Left colon (tissue), 2 donors: ENCODE measurements at places on chromosomes 2 and 18.

DNA sequence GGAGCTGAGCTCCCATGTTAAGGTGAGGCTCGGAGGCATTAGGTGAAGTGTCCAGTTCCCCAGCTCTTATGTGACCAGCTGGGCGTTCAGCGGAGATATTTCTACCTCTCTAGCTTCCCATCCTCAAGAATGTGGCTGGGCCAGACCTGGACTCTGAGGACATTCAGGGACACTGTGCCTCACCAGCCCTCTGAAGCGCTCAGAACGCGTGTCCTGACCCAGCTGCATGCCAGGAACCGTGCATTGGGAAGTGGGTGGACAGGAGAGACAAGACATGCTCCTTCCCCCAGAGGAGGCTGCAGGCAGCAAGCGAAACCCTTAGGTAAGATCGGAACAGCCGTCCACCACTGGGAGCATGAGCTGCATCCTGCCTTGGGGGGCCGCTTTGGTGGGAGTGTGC lies 38.0 kb upstream of the GPAT2 start:
- no peak for DNase-seq

GRCh38 chr2:129909651-129910418 lies 69.6 kb upstream of the RAB6C start:
- no peak for DNase-seq

DNA sequence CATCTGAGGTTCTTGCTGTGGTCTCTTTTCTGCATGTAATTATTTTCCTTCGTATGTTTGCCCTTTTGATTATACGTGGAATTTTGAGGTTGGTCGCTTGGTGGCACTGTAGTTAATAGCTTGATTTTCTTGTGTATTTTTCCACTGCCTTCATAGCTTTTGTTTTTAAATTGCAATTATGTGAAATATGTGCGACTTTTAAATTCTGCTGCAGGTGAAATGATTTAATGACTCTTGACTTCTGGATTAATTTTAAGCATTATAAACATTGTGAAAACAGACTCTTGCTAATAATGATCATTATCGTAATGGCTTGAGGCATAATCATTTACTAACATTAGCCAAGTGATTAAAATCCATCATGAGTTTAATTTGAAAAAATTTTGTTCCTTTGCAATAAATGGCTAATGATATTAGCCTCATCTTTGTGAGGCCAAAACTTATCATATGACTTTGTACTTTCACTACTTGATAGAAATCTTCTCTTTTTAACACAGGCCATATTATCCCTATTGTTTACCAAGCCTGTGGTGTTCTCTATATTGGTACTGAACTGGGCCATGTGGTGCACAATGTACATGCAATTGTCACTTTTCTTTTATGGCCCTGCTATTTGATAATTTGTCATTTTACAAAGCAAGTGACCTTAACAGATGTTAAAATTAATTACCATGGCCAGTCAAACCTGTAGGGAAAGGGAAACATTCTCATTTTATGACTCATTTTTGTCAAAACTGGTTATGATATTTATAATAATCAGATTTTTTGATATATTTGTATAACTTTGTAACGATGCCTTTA lies 62.8 kb upstream of the NEUROD1 start:
- DNase-seq = no peak

DNA sequence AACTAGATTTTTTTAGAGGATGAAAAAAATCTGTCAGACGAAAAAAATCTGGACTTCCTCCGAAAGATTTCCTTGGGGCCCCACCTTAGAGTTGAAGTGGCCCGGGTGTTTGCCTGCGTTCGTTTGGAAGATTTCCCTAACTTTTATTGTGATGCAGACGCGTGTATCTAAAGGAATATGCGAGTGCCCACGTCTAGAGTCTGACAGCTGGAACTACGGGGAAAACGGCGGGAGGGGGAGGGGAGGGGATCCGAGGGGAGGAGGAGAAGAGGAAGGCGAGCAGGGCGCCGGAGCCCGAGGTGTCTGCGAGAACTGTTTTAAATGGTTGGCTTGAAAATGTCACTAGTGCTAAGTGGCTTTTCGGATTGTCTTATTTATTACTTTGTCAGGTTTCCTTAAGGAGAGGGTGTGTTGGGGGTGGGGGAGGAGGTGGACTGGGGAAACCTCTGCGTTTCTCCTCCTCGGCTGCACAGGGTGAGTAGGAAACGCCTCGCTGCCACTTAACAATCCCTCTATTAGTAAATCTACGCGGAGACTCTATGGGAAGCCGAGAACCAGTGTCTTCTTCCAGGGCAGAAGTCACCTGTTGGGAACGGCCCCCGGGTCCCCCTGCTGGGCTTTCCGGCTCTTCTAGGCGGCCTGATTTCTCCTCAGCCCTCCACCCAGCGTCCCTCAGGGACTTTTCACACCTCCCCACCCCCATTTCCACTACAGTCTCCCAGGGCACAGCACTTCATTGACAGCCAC lies 2.4 kb upstream of the SP9 start:
- no peak for DNase-seq

GRCh38 chr2:69449906-69450305 lies 12.7 kb upstream of the NFU1 start:
- DNase-seq = no peak

DNA sequence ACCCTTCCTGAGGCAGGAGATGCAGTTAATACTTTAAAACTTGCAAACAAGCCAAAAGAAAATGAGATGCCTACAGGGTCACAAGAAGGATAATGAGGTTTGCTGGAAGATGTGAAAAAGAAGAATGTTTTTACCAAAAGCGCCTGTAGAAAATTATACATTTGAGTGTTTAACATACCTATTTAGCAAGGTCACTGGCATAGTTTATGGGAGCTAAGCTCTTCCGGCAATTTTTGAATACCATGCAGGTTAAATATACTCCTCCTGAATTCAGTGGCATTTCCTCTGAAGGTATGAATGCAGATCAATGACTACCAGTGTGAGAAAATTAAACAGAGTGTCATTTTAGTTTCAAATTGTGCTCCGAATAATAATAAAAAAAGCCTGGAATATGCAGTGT lies 21.2 kb upstream of the MAP3K20 start:
- DNase-seq = no peak

DNA sequence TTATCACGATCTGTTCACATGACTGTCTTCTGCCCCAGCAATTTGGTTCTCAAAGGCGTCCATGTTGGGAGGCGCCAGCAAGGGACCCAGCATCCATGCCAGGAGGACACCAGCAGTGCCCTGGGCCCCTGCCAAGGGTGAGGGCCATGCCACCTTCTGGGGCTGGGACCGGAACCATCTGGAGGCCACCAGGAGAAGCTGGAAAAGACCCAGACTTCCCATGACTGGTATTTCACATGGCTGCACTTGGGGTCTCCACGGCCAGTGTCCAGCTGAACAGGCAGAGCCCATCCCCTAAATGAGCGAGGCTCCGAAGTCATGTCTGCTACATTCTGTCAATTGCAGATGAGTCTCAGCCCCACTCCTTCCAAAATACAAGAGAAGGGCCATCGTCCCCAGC lies 306.8 kb upstream of the HS6ST1 start:
- no peak for DNase-seq
